ENCODE measurements at places on chromosomes 12 and 14.

DNA sequence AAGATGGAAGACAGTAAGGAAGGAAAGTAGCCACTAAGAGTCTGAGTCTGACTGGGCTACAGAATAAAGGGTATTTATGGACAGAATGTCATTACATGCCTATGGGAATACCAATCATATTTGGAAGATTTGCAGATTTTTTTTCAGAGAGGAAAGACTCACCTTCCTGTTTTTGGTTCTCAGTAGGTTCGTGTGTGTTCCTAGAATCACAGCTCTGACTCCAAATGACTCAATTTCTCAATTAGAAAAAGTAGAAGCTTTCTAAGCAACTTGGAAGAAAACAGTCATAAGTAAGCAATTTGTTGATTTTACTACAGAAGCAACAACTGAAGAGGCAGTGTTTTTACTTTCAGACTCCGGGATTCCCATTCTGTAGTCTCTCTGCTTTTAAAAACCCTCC, 15.4 kb upstream of the PAPLN start:
- no peak for DNase-seq

DNA sequence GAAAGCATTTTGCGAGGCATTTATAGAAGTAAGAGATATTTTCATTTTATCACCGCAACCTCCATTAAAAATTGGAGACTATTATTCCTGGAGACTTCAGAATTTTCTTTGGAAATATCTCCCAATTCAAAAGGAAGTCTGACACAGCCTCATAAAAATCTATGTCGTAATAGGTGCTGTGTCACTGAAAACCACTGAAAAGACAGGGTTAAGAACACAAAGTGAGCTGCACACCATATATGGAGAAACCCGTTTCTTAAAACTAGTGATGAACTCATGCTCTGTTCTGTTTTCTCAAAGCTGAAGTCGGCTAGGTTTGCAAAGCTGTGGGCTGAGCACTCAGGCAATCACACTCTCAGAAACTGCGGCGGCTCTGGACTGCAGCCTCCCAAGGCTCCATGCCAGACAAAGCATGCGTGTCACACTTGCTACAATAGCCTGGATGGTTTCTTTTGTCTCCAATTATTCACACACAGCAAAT, at the start of gene GLIPR1:
TSS of gene GLIPR1 (plus strand) at position 287 of the 481 bp plus-strand sequence. CDS start at position 413, 126 bp downstream.
- no peak for DNase-seq

DNA sequence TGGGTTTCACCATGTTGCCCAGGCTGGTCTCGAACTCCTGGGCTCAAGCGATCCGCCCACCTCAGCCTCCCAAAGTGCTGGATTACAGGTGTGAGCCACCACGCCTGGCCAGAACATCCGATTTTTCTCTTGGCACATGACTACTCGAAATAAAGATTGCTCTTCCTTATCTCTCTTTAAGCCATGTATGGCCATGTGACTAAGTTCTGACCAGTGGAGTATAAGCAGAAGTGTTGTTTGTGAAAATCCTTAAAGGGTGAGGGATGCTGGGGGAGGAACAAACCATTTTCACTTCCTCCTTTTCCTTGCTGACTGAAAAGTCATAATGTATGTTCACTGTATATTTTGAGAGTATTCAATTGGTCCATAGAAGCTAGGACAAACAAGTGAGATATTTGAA, 50.7 kb upstream of the ATF7IP start:
- no peak for DNase-seq

DNA sequence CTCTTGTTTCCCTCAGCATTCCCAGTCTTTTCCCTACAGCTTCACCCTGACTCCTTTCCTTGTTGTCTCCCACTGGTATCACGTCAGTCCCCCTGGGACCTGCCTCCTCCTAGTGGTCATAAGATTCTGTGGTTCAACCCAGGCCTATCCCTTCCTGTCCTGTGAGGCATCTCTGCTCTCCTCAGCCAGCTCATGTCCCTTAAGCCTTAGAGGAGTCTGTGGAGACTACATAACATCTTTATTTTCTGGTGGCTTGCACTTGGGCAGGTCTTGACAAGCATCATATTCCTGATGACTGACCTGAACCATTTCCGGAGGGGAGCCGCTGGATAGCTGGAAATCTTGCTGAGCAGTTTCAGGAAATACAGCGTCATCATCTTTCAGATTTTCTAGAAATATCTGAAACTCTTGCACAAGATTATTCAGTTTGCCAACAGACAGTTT, 688 bp downstream of the C12orf71 start:
- no peak for DNase-seq
